ACHN (cell line): ENCODE measurements at places on chromosomes 1 and 21.
A peak's percentile ranks its signal among the peaks of the same experiment; 100 is the strongest.

GRCh38 chr1:206923009-206923960 lies 1.5 kb upstream of the FCMR start:
- DNase-seq: no peak

GRCh38 chr1:228849011-228849541 lies 113.8 kb downstream of the RHOU start:
- no peak for DNase-seq

- DNase-seq: no peak
These were observed 173.5 kb downstream of the ZC3H11B start for GRCh38 chr1:219439376-219439775.

DNA sequence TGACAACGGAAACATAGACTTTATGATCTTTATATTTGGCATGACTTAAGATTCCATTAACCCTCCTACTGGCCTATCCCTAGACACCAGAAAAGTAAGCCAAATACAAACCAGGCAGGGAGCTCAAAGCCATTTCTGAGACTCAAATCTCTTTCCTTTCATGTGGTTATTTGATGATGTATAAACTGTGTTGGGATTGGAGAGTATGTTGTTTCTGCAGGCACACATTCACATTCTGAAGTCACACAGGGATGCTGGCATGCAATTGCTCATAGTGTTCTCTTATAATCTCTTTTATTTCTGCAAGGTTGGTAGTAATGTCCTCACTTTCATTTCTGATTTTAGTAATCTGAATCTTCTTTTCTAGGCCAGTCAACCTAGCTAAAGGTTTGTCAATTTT lies 5.8 kb downstream of the ZMYND12 start:
- no peak for DNase-seq

DNA sequence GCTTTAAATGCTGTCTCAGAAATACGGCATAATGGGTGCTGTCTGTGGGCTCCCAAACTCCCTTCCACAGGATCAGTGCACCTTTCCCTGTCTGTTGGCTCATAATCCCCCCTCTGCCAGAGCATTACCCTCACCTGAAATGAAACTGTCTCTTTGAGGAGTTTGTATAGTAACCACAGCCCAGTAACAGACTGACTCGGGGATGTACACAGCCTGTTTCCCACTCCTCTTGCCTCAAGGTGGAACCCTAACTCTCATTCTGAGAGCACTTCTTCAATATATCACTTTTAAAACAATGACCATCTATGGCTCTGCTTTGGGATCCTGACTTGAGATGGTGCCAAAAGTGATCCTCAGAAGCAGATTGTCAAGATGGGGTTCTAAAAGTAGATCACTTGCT lies 332.5 kb downstream of the AMY1C start:
- DNase-seq: no peak

DNA sequence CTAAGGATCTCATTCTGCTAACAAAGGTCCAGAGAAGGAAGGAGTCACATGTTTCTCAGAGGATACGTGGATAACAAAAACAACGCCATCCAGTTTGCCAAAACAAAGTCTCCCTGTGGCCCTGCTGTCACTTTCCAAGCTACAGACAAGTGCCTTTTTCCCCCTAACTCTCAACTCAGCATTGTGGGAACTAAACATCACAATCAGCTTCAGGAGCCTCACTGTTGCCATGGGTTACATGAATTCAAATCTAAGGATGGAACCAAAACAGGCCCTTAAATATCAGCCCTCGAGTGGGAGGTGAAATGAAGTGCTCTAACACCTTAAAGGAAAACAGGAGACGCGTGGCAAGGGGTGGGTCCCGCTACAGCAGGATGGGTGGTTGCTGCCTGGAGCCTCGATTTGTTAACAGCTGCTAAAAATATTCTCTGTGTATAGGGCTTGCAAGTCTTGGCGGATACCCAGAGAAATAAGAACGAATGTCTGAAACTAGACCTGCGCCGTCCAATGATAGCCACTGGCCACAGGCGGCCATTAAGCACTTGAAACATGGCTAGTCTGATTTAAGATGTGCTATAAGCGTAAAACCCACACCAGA lies 66.4 kb upstream of the SOD1 start:
- DNase-seq: no peak

DNA sequence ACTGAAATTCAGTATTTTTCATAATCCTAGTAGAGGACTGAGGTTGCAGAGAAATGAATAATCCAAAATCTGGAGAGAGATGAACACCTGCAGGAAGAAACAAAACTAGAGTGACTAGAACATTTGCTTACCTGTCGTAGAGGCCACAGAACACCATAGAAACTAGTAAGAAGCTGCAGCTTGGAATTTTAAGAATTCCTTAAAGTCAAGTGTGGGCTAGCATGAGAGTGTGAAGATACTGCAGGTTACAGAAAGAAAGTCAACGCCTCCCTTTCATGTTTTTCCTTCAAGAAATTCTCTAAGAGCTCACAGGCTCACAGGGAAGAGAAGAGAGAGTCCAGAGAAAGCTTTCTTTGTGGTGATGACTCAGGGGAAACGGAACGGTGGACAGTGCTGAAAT lies 633.7 kb downstream of the LRRIQ3 start:
- no peak for DNase-seq

DNA sequence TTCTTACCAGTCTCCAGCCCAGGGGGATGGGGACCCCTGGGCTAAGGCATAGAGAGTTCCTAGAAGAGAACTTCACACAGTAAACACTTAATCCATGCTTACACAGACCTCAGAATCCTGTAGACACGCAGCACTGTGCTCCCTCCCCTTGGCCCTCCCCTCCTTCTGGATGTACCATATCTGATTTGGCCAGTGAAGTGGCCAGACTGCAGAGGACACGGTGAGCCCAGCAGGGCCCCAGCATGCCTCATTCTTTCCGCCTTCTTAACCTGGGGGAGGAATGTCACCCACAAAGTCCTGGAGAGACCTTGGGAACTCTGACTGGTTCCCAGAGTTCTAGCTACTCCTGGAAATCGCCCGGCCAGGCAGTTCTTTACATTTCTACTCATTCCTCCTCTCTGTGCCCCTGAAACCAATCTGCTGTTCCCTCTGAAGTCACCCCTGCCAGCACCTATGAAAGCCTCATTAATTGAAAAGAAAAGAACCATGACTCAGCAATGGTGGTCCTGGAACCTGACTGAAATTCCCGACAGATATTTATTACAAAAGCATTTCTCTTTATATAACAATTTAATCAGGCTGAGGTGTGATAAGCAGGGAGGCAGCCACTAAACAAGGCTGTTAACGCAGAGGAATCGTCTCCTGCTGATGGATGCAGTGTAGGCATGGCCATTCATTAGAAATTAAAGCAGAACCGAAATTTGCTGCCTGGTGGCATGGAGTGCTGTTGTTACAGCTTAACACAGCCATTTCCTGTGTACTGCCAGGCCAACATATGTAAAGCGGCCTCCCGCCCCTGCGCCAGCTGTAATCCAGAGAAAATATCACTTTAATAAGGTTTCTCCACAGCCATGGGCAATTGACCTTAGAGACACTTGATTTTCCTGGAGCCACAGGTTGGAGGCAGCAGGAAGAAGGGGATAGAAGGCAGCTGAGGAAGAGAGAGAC lies 74.6 kb upstream of the KCND3 start:
- no peak for DNase-seq

GRCh38 chr1:71223641-71224340 lies 143.0 kb upstream of the ZRANB2 start:
- DNase-seq: no peak

DNA sequence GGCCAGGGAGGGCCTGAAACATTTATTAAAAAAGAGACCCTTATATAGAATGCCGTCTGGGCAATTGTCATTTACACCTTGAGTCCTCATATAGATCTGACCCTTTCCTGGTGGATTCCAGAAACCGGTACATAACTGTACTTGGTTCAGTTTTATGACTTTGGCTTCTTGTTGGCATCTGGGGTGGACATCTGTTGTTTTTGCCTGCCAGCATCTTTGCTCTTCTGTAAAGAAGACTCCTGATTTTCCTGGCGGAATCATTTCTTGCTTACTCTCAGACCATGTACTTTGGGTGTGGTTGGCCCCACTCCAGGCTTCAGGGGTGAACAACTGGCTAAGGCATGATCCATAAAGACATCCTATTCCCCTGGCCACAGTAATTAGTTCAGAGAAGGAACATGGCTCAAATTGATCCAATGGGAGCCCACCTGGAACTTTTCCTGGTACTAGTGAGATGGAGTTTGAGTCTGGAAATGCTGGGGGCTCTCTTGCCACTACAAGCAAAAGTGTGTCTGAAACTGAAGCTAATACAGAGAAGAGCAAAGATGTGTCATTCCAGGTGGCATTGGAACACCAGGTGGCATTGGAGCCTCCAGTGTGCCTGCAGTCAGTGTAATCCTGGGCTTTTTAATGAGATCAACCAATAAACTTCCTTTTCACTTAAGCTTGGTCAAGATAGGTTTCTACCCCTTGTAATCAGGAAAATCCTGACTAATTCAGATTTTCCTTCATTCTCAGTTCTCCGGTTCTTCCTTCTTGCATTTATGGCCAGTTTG lies 332.5 kb upstream of the CAMK1G start:
- DNase-seq: no peak

DNA sequence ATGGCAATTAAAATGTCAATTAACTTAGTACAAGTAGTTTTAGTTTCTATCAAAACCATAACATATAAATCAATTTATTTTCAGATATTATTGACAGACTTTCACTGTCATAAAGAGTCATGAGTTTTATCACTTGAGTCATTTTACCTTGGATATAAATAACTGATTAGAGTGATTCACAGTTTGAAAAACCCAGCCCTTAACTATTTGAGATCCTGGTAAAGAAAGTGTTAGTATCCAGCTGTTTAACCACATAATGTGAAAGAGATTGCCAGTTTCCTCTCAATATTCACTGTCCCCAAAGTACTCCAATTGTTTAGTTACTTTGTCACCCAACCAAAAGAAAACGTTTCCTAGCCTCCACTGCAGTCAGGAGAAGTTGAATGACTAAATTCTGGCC lies 91.3 kb downstream of the UCHL5 start:
- no peak for DNase-seq

GRCh38 chr1:173413271-173413707 lies 63.8 kb upstream of the PRDX6 start:
- DNase-seq: no peak

GRCh38 chr1:6612641-6613360 lies 730 bp upstream of the PHF13 start:
- DNase-seq: peak; percentile 48

DNA sequence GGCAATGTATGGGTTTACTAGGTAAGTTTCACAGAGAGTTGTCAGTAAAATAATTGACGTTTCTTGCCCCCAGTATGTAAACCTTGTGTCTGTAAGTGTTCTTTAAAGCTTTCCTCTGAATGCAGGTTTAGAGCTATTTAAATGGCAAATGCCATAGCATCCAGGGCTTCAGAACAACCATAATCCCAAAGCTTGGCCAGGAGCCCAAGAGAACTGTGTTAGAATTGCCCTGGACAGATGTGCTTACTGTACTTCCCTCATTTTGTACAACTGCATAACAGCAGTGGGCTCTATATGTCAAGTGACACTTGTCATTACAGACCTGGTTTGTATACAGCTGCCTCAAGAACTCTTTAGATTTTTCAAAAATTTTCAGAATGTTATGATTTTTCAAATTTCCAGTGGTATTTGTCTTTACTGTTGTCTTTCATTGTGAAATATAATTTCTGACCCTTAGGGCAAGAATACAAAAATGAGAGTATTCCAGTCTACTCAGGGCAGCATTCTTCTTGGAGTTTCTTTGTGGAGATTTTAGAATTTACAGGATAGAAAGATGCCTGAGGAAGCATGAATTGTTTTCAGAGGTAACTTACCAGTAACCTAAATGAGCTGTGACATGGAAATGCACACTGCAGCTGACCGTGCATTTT lies 136.9 kb upstream of the L1TD1 start:
- DNase-seq: no peak

DNA sequence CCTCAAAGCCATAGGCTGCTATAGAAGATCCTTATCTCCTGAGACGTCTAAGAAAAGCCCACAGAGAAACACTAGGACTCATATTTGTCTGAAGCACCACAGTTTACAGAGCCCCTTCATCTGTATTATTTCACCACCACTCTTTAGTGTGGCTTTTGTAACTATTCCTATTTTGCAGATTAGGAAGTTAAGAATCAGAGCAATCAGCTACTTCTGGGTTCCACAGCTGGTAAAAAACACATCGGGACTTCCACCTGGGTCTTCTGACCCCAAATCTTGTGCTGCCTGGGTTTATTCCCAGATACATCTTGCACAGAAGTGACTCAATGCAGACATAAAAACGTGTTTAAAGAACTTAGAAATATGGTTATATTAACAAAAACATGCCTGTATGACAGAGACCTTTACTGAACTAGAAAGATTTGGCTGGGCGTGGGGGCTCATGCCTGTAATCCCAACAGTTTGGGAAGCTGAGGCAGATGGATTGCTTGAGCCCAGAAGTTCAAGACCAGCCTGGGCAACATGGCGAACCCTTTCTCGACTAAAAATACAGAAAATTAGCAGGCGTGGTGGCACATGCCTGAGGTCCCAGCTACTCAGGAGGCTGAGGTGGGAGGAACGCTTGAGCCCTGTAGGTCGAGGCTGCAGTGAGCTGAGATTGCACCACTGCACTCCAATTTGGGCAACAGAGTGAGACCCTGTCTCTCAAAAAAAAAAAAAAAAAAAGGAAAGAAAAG lies 40.9 kb downstream of the ELK4 start:
- no peak for DNase-seq

GRCh38 chr1:202968895-202969295 lies 1.8 kb upstream of the CYB5R1 start:
- peak; percentile 83 for DNase-seq

DNA sequence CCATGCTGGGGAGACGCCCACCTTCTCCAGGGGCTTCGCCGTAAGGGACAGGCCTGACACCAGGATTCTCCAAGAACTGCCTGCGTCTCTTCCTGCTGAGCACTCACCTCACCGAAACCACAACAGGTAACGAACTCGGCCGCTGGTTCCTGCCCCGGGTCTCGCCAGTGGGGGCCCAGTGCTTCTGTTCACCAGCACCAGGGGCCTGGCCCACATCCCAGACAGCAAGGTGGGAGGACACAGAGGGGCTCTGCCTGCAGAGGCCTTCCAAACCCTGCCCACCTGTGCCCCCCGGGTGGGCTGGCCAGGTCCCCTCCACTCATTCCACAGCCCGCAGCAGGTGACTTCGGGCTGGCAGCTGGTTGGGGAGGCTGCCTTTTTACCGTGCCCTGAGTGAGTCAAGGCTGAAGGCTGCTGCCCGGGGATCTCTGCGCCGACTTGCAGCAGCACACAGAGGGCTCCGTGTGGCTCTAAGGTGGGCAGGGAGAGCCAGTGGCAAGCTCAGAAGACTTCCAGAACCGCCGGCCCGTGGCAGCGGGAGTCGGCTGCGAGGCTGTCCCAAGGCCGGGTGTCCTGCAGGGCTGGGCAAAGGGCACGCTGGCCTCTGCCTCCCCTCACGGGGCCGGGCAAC lies 14.7 kb upstream of the COL18A1 start:
- DNase-seq: no peak

DNA sequence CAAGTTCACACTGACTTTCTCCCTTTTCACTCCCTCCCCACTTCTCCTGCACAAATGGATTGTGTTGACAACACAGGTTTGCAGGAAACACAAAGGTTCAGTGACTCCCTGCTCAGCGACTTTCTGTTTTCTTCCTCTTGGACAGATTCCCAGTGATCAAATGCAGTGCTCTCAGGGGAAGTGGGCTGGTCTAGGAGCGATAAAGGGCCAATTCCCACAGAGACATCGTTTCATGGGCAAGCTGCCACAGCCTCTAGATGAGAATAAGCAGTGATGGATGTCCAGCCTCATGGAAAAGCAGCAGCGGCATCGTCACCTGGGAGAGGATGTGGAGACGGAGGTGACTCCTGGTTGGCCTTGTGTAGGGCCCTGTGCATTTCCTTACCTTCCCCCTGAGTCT lies 30.6 kb downstream of the FYB2 start:
- DNase-seq: no peak
